ENCODE measurements at places on chromosomes 11 and 22.

GRCh38 chr11:70532066-70532440, 133.7 kb downstream of the CTTN start:
- DNase-seq, result no peak

DNA sequence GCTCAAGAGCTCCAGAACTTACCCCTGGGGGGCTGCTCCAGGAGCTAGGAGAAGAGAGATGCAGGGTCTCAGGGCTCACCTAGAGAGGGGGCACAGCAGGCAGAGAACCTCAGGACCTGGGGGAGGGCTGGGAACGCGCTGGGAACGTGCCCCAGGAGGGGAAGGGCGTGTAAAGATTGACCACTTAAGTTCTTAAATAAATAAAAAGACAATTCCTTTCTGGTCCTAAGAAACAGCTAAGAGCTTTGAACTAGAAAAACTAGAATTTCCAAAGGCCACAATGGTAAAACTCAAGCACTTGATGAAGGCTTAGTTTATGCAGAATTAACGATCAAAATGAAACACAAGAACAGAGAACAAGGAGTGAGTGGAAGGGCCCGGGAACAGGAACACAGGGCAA, 89.1 kb downstream of the CELSR1 start:
- no peak for DNase-seq

- no peak for DNase-seq
These were observed 5.6 kb downstream of the TMA7B start for GRCh38 chr22:39965748-39966147.

GRCh38 chr11:6771926-6772893, at the start of gene OR2AG2:
TSS of gene OR2AG2 (minus strand) at chr11:6771976. CDS start at chr11:6768957, 3,019 bp downstream.
- no peak for DNase-seq

- peak; percentile 11 for DNase-seq
These were observed 16.0 kb downstream of the ZNRF3 start for GRCh38 chr22:28899199-28899853.

DNA sequence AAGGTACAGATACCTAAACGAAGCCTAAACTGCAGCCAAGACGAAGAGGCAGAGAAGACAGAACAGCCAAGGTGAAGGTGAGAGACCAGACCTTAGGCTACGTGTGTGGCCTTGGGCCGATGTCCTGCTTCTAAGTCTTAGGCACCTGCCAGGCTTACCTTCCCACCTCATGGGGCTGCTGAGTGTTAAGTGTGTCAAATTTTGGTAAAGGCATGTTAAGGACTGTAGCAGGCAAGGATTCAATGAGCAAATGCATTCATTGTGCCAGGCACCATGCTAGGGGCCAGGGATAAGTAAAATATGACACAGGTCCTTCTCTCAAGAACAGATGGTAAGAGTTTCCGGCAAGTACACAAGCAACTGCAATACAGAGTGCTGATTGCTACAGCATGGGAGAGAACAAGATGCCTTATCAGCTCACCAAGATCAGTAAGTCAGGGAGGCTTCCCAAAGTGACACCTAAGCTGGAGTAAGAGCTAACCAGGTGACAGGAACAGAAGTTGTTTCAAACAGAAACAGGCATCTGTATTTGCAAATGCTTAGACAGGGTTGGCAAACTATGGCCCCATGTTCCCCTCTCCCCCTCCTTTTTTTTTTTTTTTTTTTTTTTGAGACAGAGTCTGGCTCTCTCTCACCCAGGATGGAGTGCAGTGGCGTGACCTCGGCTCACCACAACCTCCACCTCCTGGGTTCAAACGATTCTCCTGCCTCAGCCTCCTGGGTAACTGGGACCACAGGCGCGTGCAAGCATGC, 46.7 kb downstream of the CLTCL1 start:
- no peak for DNase-seq

- DNase-seq, result no peak
These were observed 126.3 kb downstream of the SLC1A2 start for GRCh38 chr11:35293035-35293434.

- DNase-seq, result no peak
These were observed 3.5 kb upstream of the PDGFB start for GRCh38 chr22:39248254-39248653.

- peak; percentile 46 for DNase-seq
These were observed 69.4 kb downstream of the OSBP2 start for GRCh38 chr22:30763815-30764673.

GRCh38 chr22:35337932-35338331, 38.2 kb downstream of the TOM1 start:
- no peak for DNase-seq

- DNase-seq, result no peak
These were observed 70.8 kb downstream of the MED15 start for GRCh38 chr22:20578192-20578591.

- DNase-seq, result no peak
These were observed 2.4 kb downstream of the TPBGL start for GRCh38 chr11:75242722-75243600.

DNA sequence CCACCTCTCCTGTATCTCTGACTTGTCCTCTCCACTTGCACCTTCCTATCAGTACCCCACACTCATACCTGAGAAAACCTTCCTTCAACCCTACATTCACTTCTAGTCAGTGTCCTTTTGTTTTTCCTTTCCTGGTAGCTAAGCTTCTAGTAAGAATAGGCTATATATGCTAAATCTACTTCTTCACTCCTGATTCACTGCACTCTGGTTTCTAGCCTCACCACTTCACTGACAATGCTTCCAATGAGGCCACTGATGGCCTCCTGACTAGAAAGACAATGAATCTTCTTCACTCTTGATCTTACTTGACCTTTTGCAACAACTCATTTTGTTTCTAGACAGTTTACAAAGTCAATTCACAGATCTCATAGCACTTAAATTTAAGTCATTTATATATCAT, 52.0 kb downstream of the RELT start:
- DNase-seq, result no peak

- DNase-seq, result no peak
These were observed 1255.9 kb downstream of the TBC1D22A start for GRCh38 chr22:48018346-48018745.

DNA sequence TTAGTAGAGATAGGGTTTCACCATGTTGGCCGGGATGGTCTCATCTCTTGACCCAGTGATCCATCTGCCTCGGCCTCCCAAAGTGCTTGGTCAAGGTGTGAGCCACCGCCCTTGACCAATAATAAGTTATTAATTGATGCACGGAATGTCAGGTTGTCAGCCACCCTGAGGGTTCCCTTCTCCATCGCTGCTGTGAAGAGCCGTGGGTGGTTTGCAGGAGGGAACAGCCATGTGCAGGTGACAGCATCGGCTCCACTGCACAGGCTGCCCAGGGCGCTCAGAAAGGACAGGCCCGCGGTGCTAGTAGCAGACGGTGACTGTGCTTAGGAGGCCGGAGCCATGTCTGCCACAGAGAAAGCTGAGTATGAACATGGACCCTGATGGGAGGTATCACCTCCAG, 814.0 kb downstream of the BRD1 start:
- DNase-seq, result no peak

DNA sequence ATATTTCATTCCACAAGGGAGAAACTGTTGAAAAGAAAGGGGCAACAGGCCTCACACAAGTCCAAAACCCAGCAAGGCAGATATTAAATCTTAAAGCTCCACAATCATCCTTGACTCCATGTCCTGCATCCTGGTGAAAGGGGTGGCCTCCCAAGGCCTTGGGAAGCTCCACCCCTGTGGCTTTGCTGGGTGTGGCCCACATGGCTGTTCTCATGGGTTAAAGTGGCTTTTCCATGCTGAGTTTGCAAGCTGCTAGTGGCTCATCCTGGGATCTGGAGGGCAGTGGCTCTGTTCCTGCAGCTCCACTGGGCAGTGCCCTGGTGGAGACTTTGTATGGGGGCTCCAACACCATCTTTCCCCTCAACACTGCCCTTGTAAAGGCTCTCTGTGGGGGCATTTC, 106.4 kb downstream of the CTNND1 start:
- no peak for DNase-seq

DNA sequence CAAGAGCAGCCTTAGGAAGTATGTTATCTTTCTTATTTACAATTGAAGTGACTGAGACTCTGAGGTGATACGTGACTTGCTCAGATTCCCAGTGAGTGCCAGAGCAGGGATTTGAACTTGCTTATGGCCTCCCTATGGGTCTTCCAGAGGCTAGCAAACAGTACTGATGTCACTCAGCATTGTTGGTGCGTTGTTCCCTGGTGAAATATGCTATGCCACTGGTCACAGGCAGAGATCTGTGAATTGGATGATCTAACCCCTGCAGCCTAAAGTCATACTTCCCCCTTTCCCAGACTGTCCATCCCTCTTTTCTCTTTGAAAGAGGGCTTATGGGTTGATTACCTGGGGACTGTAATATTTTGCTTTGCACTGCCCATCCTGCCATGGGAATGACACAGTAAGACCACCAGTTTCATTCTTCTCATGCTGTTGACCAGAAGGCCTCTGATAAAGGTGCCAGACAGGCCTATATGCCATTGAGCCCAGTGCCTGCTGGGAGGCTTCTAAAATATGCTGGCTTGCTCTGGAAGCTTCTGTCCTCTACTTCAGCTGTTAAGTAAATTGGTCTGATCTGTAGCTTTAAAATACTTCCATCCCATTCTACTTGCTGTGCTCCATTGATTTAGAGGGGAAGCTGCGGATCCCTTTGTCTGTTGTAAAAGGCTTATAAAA, 152.2 kb upstream of the E2F8 start:
- no peak for DNase-seq

- peak; percentile 38 for DNase-seq
These were observed 4.3 kb upstream of the SBF2 start for GRCh38 chr11:10298342-10298741.

GRCh38 chr11:67050139-67050538, 6.5 kb upstream of the RHOD start:
- no peak for DNase-seq

GRCh38 chr11:63907808-63908530, 9.0 kb downstream of the RCOR2 start:
- no peak for DNase-seq

GRCh38 chr22:17920145-17920605, 104.2 kb downstream of the MICAL3 start:
- no peak for DNase-seq

- DNase-seq, result no peak
These were observed 514.1 kb downstream of the CNTN5 start for GRCh38 chr11:99534812-99535211.

DNA sequence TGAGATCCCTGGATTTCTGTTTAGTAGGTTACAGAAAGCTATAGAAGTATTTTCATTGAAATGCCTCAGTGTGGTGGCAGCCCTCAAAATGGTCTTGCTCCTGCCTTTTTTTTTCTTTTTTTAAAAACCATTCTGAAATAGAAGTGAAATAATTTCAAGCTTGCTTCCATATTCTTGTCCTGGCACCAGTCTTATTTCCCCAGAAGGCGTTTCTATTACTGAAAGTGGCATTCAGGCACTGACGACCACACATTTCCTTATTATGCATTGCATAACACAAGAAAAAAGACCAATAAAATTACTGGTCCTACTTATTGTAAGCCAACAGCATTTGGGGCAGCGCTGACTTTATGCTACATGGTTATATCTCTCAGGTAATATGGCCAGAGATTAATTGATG, 24.5 kb upstream of the LRRC4C start:
- DNase-seq, result no peak

DNA sequence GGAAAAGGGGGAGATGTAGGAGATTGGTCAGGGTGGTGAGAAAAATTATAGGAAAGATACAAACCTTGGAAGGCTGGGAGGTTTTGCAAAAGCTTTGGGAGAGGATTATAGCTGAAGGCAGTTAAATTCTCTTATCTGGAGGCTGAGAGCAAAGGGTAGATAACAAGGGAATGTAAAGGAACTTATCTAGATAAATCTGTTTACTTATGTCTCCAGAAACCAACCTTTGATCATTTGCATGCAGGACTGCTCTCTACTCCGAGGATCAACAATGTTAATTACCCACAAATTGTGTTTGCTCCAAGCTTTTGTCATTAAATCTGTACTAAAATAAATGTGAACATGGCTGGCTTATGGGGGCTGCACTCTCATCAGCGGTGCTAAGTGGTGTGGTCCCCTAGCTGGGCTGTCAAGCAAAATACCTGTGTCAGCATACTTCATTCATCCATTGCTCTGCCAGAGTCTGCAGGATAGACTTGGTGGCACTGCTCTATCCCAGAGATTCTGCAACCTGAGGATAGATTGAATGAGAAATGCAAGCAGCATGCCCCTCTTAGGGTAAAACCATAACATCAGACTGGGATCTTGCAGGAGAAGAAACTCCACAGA, 1599.2 kb upstream of the TENM4 start:
- no peak for DNase-seq

DNA sequence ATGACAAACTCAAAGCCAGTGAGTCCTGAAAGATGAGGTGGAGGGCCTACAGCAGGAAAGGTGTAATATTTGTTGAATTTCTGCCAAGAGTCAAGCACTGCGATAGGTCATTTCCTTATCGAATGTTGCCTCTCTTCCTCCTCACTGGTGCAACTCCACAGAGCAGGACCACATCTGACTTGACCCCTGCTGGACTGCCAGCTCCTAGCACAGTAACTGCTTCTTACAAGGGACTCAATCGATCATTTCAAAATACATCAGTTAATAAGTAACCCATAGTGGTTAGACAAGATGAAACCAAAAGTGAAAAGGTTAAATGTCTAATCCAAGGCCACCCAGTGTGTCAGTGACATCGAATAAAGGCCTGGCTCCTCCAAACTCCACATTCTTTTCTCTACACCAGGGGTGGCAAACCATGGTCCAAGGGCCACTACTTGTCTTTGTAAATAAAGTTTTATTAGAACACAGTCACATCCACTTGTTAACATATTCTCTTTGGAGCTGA, 98.5 kb upstream of the CSNK2A3 start:
- no peak for DNase-seq

GRCh38 chr11:118194835-118195627, 18.6 kb upstream of the SCN2B start:
- no peak for DNase-seq

Measured in activated CD4-positive, alpha-beta T cell treated with anti-CD3 and anti-CD28 coated beads for 4 hours (primary cell).